ENCODE measurements at places on chromosomes 7 and 10.

GRCh38 chr10:73998929-73999691, 1.2 kb downstream of the VCL start:
- DNase-seq = peak; percentile 19

DNA sequence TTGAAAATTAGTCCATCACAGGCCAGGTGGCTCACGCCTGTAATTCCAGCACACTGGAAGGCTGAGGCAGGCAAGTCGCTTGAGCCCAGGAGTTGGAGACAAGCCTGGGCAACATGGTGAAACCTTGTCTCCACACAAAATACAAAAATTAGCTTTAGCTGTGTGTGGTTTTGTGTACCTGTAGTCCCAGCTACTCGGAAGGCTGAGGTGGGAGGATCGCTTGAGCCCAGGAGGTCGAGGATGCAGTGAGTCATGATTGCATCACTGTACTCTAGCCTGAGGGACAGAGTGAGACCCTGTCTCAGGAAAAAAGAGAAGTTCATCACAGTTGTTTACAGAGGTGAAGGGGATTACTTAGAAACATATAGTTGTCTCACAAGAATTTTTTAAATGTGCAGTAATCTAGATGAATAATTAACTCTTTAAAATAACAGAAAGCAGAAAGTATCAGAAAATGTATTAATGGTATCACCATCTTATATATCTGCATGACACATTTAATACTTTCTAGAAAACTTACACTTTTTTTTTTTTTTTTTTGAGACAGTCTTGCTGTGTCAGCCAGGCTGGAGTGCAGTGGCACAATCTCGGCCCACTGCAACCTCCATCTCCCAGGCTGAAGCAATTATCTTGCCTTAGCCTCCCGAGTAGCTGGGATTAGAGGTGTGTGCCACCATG, 8.9 kb downstream of the LCOR start:
- no peak for DNase-seq

GRCh38 chr7:66500087-66500486, 128.6 kb upstream of the KCTD7 start:
- DNase-seq = no peak

DNA sequence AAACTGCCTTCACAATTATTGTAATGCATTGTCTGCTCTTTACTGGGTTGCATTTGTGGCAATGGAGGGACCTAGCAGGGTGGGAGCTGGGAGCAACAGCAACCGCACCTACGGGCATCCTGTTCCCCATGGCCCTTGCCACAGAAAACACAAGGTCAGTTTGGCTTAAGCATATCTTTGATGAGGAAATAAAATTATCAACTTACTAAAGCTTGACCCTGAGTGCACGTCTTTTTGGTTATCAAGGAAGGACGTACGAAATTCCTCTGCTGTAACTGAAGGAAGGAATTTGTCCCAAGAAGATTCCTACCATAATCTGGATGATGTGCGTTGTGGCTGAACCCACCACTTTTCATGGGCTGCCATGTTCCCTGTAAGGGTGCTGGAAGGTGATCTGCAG, 19.9 kb upstream of the PTPRN2 start:
- no peak for DNase-seq

DNA sequence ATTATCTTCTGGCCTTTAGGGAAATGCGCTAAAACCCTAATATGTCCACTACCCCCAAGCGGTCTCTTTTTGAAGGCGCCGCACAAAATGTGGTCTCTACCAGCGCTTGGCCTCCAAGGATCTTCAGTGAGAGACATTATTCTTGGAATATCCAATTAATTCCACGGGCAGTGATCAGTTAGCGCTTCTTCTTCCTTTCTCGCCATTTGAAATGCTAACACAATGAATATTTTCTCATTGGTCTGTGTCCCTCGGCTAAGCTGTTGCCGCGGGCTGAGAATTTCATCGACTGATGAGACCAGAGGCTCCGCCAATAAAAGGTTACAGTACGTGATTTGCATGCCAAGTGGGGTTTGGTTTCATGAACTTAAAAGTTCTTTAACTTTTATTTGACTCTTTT, 169.8 kb downstream of the TCF7L2 start:
- no peak for DNase-seq

- no peak for DNase-seq
These were observed 164.2 kb upstream of the EEPD1 start for GRCh38 chr7:35988818-35989217.

GRCh38 chr10:52031771-52032170, 282.3 kb upstream of the DKK1 start:
- no peak for DNase-seq

DNA sequence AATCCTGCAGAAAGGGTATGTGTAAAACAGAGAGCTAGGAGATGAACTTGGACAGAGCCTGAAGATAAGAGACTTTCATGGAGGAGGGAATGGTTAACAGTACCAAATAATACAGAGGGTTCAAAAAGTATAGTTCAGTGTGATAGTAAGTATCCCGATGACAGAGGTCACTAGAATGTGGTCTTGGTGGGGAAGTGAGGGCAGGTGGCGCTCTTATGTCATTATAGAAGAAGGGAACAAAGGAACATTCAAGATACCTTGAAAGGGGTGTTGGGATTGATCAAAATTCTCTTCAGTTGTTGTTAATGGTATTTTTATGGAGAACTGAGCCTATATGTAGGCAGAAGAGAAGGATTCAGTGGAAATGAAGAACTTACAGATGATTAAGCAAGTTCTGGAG, 312.5 kb downstream of the SUGCT start:
- no peak for DNase-seq

DNA sequence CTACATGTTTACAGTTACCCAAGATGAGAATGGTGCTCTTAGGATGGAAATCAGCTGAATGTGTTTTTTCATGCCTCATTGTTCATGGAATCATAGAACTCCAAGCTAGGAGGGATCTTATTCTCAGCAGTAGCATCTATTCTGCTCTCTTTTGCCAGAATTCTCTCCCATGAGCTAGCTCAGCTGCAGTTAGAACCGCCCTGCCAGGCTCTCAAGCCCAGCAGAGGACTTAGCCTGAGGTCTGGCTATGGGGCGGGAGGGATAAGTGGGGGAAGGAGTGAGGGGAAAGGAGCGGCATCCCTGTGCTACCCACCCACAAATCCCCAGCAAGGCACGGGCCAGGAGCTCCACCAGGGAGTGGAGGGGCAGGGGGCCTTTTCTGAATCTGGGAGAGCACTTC, 120.7 kb upstream of the PLXNA4 start:
- no peak for DNase-seq

DNA sequence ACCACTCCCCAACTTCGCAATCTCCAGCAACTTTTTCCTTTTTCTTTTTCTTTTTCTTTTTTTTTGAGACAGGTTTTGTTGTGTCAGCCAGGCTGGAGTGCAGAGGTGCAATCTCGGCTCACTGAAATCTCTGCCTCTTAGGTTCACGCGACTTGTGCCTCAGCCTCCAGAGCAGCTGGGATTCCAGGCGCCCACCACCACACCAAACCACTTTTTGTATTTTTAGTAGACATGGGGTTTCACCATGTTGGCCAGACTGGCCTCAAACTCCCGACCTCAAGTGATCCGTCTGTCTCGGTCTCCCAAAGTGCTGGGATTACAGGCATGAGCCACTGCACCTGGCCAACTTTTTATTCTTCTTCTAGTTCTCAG, 55.0 kb downstream of the KIAA1549 start:
- DNase-seq = no peak

GRCh38 chr10:60140651-60141632, 234.6 kb upstream of the CCDC6 start:
- no peak for DNase-seq

DNA sequence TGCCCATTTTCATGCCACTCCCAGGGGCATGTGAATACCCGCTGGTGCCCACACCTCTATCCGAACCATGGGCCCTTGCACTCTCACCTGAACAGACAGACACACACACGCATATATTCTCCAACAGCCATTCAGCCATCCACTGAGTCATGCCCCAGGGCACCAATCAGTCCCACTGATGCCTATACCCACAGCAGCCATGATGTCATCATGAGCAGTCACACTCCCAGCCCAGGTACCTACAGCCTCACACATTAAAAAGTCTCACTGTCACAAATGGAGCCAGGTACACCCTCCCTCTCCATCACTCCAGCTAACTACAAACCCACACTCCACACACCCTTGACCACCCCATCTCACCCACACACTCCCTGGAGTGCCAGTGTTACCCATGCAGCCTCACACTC, 12.2 kb downstream of the VSIR start:
- DNase-seq = no peak

- no peak for DNase-seq
These were observed 1.3 kb downstream of the IMMP2L start for GRCh38 chr7:111560773-111561653.

Data from CD4-positive, alpha-beta T cell treated with Interleukin-12 subunit alpha and Interleukin-12 subunit beta, for 1 hour (primary cell).